ENCODE measurements at places on chromosomes 6 and 20.

DNA sequence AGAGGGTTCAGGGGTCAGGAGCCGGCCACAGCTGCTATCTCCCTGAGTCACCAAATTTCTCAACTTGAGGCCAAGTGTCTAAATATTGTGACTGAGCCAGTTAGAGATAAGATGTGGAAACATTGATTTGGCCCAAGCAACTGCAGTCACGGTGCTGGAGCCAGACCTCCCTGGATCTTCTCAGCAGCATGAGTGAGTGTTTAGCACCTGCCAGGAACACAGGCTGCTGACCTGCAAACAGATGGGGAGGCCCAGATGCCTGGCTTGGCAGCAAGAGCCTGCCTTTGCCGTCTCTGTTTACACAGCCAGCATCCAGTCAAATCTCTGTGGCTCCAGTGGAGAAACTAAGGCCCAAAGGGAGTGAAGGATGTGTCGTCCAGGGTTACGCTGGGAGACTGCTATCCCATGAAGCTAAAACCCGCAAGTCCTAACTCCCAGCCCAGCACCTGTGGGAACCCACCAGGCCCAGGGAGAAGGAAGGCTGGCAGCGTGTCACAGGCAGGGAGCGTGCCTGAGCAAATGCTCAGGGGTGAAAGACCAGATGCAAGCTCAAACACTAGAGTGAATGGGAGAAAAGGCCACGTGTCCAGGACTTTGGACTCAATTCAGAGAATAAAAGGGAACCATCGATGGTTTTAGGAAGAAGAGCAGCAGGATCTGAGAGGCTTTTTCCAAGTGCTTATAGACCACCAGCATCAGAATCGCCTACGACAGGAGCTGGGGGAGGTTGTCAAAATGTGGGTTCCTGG lies 15.9 kb upstream of the PTGIS start:
- no peak for DNase-seq

DNA sequence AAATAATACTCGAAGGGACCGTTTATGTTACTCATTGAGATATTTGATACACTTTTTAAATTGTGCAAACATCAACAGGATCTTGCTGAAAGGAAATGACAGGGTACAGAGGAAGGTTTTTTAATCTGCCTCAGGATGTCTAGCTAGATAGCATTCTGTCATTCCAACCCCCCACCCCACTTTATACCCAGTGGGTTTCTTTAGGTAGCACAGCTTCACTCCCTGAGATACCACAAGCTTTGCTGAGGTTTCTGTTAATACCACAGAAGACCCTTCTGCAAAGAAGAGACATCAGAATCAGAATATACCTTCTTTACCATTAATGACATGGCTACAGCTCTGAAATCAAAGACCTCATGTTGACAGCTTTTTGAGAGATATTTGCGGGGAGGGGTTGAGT lies 1.3 kb downstream of the PHACTR2 start:
- no peak for DNase-seq

- DNase-seq = no peak
These were observed 114.7 kb downstream of the PLCB1 start for GRCh38 chr20:8246716-8247115.

DNA sequence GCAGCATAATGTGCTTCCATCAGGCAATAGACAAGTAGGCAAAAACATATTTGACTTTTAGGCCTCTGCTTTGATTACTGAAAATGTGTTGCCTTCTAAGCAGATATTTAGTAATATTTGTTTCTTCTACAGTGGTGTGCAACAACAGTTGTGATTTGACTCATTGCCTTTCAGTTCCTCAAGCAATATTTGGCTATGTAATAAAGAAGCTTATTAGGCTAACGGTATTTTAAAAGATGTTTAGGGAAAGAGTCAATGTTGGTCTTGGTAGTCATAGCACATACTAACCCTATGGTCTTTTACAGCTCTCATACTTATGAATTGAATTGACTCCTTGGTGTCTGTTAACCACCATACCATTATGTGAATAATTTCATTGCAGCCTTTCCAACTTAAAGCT lies 124.1 kb downstream of the GRIK2 start:
- DNase-seq = no peak

DNA sequence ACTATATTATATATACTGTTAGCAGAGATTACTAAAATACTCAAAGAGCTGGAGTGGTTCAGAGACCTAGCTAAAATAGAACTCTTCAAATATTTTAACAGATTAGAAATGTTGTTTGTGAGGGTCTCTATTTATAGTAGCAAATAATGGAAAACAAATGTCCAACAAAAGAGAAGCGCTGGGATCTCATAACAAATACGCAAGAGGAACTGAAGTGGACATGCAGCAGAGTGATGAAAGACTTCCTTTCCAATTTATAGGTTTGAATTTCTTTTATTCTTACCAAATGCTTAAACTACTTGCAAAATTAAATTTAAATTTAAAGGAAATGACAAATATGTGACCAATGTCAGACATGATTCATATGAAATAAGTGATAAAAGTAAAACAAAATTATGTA lies 49.9 kb downstream of the PIGU start:
- DNase-seq = no peak

Data from nephron progenitor cell (in vitro differentiated cells).